ENCODE measurements at places on chromosomes 7 and 10.

- no peak for DNase-seq
These were observed 18.2 kb downstream of the DPYSL4 start for GRCh38 chr10:132204781-132205473.

DNA sequence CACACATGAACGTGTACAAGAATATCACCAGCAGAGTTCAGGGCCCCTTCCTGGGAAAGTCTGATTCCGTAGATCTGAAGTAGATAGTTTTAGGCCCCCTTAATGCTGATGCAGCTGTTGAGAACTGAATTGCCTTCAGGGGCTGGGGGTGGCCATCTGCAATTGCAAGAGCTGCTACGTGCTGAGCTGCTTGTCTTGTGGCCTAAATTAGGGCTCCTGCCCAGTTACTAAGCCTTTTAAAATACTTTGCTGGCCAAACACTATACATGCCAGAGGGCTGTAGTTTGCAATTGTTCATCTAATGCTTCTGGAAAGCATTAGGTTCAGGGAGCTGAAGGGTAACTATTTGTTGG is 71.7 kb downstream of the TMEM178B start:
- no peak for DNase-seq

- no peak for DNase-seq
These were observed 212.3 kb upstream of the ZMIZ1 start for GRCh38 chr10:78856421-78856820.

GRCh38 chr7:99514050-99514449 is 9.6 kb downstream of the ZKSCAN5 start:
- no peak for DNase-seq

GRCh38 chr10:510415-510881 is 179.0 kb downstream of the DIP2C start:
- no peak for DNase-seq

GRCh38 chr10:59879363-59879913 is 26.9 kb downstream of the CCDC6 start:
- DNase-seq: no peak

DNA sequence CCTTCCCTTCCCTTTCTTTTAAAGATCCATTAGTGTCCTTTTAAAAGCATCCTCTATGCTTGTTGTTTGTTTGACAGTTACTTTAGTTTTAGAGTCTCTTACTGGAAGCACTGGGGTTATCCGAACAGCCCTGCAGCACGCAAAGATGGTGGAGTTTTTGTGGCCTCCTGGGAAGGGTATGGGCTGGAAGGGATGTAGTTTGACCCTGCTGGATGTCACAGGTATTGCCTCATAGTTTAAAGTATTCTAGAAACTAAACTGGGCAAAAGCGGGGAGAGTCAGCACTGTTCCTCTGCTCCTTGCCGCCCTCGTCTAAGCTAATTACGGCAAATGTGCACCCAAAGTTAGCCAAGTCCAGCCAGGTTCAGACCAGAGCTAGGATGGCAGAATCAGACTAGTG is 35.8 kb upstream of the GNAI1 start:
- no peak for DNase-seq

DNA sequence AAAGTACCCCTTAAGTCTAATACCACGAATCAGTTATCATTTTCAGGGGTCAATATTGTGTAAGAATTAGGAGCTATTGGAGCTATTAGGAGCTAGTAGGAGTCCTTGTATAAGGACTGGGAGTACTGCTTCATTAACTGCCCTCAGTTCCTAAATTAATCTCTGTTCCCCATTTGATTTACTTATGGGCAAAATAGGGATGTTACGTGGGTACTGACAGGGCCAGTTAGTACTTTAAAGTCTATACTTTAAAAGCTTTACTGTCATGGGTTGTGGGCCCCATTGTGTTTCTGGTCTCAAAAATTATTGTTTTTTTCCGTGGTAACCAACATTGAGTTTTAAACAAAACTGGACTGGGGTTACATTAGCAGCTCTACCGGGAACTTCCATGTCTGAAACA is 60.3 kb downstream of the PRKAR2B start:
- no peak for DNase-seq

- no peak for DNase-seq
These were observed 82.0 kb downstream of the SND1 start for GRCh38 chr7:127733986-127734385.

DNA sequence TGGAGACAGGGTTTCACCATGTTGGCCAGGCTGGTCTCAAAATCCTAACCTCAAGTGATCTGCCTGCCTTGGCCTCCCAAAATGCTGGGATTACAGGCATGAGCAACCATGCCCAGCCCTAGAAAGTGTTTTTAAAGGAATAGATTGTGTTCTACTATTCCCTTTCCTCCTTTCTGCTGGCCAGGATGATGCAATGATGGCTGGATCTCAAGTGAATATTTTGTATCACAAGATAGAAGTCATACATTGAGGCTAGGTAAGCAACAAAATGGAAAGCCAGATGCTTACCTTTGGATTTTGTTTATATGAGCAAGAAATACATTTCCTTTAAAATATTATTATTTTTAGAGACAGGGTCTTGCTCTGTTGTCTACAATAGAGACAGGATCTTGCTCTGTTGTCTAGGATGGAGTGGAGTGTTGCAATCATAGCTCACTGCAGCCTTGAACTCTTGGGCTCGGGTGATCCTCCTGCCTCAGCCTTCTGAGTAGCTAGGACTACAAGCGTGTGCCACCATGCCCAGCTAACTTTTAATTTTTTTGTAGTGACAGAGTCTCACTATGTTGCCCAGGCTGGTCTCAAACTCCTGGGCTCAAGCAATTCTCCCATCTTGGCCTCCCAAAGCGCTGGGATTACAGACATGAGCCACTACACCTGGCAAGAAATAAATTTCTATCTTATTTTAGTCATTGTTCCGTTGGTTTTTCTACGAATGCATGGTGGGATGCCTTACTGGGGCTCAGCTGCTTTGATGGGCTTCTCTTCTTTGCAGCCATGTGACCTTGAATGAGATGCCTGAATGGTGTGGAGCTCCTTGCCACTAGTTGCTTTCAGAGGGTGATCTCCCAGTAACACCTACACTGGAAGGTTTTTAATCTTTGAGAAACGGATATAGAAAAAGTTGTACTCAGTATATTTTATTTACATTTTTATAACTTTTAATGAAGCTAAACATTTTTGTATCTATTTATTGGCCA is 5.8 kb upstream of the AEBP1 start:
- DNase-seq: no peak

- DNase-seq: no peak
These were observed 6.6 kb upstream of the PDSS1 start for GRCh38 chr10:26690731-26691475.

DNA sequence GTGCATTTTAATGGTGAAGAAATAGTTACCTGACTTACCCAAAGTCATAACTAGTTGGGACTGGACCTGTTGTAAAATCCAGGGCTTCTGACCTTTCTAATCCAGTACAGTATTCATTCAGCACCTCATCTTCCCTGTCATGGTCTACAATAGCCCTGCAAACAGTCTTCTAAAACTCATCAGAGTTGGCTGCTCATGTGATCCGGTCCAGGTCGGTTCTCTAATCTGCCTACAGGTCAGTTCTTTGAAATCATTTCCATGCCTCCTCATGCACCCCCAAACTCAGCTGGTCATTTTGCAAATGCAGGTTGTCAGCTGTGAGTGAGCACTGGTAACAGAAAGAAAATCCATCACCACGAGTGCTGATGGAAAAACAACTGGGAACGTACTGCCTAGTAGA is 451.6 kb upstream of the GALNT17 start:
- DNase-seq: no peak

- DNase-seq: no peak
These were observed 65.2 kb downstream of the TCF7L2 start for GRCh38 chr10:113015201-113015600.

DNA sequence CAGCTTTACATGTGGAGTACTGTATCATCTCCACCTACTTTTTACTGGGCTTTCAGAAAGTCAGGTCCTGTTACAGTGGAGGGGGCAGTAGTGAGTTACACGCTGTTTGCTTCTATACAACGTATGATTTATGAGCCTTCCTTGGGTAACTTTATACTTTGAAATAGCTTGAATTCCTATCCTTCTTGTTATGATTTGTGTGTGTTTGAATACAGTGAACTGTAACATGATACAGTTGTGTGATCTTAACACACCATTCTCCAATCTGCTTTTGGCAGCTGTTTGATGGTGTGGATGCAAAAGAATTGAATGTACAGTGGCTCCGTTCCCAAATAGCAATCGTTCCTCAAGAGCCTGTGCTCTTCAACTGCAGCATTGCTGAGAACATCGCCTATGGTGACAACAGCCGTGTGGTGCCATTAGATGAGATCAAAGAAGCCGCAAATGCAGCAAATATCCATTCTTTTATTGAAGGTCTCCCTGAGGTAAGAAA is 41.7 kb downstream of the SP8 start:
- no peak for DNase-seq

DNA sequence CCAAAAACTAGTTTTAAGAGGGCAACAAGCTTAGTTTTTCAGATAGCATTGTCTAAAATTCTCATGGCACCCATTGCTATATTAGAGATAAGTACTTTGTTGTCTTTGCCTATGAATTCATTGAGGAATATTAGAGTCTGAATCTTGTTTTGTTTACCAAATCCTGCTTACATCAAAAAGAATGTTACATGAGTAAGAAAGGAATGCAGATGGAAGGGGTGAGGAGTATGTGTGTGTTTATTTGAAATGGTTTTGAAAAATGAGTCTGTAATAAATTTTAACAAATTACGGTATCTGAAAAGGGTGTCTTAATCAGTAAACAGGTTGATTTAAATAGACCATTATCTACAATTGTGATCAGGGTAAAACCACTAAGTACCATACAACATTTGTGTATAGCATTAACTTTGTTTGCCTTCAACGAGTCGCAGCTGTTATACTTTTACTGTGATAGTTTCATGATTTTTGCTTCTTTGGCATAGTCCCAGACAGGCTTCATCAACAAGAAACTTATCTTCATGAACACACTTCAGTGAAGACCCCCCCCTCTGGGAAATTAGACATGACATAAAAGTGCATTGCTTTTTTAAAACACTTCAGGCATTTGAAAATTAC is 1183.9 kb upstream of the C7orf33 start:
- no peak for DNase-seq

DNA sequence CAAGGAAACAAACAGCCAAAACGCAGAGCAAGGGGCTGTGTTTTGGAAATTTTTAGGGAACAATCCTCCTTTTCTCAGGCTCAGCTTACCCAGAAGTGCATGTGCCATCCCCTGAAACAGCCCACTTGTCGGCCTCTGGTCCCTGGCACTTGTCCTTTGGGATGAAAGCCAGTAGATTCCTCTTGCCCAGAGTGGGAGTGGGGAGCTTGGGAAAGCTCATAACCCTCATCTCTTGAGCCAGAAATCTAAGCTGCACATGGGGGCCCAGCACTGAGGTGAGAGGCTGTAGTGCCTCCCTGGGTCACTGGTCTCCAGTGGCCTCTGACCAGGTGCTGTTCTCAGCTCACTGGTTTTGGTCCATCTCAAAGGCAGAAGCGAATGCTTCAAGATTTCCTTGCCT is 150.3 kb downstream of the RNF216 start:
- no peak for DNase-seq

DNA sequence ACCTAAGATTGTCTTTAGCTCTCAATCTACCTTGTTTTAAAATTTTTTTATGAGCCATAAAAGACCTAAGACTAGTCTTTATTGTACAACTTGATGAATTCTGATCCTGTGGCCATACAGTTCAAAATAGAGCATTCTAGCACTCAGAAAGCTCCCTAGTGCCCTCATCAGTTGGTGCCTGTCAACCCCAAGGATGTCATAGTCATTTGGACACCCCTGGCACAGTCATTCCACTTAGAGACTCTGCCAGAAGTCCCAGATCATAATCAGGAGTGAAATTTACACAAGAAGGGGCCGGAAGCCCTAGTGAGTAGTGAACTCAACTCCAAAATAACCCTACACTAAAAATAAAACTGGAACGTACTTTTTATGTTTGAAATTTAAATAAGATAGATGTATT is 80.0 kb upstream of the INSIG1 start:
- no peak for DNase-seq

- DNase-seq: no peak
These were observed 188.5 kb upstream of the ANK3 start for GRCh38 chr10:60578217-60578616.

GRCh38 chr7:34108165-34108564 is 202.8 kb downstream of the BMPER start:
- no peak for DNase-seq

- no peak for DNase-seq
These were observed 249.8 kb downstream of the AUTS2 start for GRCh38 chr7:69847921-69848612.

DNA sequence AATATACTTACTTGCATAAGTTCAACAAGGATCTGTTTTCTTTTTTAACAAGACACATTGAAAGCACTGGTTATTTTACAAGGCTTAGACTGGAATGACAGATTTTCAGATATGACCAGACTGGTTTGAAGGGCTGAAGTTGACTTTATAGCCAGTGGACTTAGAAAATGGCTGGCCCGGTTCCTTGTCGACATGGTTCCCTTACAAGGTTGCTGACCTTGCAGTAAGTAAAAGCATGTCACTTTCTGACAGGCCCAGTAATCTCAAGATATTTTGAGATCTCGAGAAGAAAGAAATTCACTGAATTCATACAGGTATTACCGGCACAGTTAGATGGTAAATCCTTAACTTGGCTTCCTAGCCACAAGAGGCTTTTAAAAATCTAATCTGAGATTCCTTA is 136.5 kb downstream of the COBL start:
- DNase-seq: no peak

DNA sequence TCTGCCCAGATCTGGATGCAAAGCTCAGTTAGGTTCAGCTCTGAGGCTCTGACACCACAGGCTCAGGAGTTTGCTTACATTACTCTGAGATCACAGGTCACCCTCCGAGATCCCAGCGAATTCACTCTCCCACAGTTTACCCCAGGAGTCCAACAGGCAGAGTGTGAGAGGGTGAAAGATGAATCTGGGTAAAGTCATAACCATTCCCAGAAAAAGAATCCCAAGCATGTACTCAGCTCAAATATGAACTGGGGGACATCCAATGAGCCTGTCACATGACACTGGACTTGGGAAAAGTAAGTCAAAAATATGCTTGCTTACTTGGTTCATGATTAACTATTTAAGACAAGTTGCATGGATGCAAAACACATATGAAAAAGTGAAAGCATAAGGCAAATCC is 110.3 kb upstream of the ARID5B start:
- DNase-seq: no peak

GRCh38 chr7:11613292-11613930 is 218.6 kb downstream of the THSD7A start:
- DNase-seq: no peak

DNA sequence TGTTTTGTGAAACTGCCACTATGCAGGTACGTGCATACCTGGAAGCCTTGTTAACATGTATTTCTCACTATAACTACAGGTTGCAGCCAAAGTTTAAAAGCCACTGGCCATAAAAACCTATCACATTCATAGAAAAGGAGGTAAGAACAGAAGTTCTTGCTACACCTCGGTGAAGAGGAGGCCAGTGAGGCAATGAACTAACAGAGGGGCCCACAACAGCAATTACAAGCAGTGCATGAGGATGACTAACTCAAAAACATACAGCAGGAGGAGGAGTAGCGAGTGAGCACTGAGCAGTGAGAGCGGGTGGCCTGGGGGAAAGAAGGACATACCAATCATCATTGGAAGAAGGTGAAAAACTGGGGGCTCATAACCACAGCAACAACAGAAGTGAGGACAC is 51.6 kb downstream of the NUDCD3 start:
- no peak for DNase-seq

- no peak for DNase-seq
These were observed 675 bp upstream of the GIMAP1 start for GRCh38 chr7:150715738-150716137.
